Activated CD4-positive, alpha-beta T cell treated with anti-CD3 and anti-CD28 coated beads, Interleukin-2, amount 10 ng/mL, durations not matched to agents 7 days and 5 days (primary cell): ENCODE measurements at places on chromosomes 3 and 15.

DNA sequence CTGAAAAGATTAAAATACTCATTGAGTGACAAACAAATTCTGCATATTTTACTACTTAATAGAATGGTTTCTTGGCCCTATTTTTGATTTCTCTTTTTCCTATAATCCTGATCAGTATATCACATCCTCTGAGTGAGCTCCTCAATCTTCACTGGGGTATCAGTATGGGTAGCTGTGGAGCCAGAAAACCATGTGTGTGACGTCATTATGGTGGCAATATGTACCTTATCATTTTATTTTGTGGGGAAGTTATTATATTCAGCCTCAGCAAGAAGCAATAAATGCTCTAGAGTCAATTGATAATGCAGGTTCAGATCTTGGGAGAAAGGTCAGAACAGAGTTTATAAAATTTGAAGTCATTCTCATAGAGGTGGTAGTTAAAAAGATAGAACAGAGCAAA is 1135.7 kb upstream of the CADM2 start:
- no peak for DNase-seq

DNA sequence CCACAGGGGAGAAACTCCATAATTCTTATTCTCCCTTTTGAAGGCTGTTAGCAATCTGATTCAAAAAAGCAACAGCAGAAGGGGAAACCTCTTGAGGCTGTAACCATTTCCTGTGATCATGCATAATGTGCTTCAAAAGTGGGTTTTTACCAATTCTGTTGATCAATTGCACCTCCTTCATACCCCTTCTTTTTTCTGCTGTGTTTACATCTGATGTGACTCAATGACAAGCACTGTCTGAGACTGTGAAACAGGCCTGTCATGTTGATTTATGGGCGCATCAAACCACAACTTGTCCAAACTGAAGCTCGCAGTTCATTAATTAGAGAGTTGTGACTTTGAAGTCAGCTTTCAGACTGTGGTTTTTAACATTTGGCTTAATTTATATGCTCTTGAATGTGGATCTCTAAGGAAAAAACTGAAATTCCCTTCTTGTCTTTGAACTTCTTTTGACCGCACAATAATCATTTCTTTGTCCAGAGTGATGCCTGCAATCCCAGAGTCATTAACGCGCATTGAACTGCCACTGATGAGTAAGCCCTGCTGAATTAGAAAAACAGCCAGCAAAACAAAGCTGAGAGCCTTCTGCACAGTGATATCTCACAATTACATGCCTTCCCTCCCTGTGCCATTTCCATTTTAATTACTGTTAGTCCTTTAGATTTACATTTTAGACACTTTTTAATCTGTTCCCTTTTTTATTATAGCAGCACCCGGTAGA is 532.8 kb downstream of the FOXP1 start:
- DNase-seq: peak; percentile 57

DNA sequence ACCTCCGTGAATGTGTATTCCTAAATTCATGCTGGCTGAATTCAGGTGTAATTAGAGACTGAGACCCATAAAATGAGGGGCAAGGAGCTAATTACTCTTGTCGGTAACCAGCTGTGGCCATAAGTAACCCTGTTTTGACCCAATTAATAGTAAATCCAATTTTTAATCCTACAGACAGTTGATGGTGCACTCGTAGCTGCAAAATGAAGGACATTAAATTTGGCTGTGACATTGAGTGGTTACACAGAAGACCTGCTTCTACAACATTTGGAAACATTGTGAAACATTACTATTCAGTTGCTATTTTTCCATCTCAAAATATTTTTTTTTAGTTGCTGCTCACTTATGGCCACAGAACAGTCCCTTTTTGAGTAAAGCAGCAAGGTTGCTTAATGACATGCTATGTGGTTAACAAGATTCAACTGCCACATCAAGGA is 33.0 kb downstream of the MBNL1 start:
- DNase-seq: no peak

DNA sequence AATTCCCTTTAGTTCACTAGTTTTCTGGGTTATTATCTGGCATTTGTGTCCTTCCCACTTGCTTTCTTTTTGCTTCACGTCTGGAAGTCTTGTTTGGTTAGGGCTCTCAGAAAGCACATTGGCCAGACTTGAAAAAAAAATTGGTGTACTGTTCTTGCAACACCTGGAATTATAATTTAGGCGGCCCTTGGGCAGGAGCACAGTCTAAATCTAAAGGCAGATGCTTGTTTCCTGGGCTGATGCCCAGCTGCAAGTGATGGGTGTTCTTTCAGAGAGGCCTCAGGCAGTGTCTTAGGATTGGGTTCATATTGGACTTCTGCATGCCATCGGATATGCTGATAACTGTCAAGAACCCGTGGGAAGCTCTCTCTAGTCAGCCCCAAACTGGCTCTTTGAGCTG is 521.5 kb downstream of the PDCD6IP start:
- no peak for DNase-seq

GRCh38 chr15:72233769-72234168 is 2.8 kb upstream of the PKM start:
- no peak for DNase-seq

DNA sequence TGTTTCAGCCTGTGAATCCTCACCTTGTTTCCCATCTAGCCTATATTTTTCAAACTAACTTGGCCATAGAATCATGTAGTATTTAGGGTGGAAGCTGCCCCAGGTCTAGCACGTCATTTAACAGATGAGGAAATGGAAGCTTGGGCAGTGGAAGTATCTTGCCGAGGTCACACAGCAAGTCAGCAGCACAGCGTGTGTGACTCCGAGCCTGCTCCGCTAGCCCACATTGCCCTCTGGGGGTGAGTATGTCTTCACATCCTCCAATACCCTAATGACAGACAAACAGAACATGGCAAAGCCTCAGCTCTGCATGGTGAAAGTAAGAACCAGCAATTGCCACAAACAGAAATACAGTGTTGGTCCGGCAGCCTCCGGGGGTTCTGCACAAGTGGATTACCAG is 2.2 kb upstream of the CCR5 start:
- peak; percentile 55 for DNase-seq

DNA sequence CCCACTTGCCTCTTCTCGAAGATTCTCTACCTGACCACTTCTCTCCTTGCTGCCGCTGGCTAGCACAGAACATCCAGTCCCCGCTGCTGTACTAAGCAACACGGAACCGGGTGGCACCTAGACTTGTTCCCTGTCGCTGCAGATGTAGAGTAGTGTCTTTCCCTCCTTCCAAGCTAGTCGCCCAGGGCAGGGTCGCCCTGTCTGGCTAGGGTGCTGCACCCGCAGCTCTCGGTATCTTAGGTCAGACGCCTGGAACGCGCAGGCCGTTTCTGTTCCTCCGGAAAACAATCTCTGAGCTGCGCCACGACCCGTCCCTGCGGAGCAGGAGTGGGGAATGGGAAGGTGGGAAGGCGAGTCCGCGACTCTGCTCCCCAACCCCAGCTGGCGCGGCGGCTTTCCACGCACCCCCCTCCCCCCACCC is 758 bp upstream of the SNX33 start:
- no peak for DNase-seq

GRCh38 chr15:39051626-39052322 is 487.2 kb upstream of the RASGRP1 start:
- DNase-seq: no peak

GRCh38 chr3:120040813-120041377 is 53.4 kb downstream of the GSK3B start:
- DNase-seq: no peak

- no peak for DNase-seq
These were observed 26.7 kb upstream of the SLC12A8 start for GRCh38 chr3:125239266-125239665.

DNA sequence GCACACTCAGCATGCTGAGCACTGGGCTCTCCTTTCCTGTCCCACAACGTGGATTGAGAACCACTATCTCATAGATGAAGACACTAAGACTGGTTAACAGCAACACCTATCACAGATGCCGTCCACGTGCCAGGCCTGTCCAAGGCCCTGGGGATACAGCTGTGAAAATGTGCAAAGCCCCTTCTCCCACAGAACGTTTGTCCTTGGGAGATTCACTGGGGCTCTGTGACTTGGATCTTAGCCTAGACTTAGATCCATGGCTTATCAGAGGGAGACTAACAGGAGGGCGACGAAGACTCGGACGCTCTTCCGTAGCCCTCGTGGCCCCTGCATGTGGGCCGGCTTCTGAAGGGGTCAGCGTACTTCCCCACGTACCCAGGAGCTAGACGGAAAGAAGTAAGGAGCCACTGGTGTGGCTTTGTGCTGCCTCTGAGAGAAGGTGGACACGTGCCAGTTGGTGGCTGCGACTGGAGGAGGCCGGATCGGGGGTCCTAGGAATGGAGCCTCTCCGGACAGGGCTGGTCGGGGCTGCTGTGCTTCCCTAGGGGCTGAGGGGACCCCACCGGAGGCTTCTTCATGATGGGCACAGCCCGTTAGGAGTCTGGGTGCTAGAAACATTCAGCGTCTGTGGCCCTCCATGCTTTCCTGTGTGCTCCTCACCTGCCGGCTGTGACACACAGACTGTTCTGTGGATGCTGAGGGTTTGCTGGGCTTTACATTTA is 964 bp downstream of the NRROS start:
- DNase-seq: peak; percentile 26

GRCh38 chr15:99430881-99431401 is 134.8 kb upstream of the MEF2A start:
- no peak for DNase-seq

- DNase-seq: no peak
These were observed 585.1 kb upstream of the SUCLG2 start for GRCh38 chr3:68239542-68239941.

GRCh38 chr3:31755926-31756658 is 223.4 kb downstream of the STT3B start:
- DNase-seq: peak; percentile 38

- no peak for DNase-seq
These were observed 35.1 kb downstream of the SLMAP start for GRCh38 chr3:57791245-57791644.

DNA sequence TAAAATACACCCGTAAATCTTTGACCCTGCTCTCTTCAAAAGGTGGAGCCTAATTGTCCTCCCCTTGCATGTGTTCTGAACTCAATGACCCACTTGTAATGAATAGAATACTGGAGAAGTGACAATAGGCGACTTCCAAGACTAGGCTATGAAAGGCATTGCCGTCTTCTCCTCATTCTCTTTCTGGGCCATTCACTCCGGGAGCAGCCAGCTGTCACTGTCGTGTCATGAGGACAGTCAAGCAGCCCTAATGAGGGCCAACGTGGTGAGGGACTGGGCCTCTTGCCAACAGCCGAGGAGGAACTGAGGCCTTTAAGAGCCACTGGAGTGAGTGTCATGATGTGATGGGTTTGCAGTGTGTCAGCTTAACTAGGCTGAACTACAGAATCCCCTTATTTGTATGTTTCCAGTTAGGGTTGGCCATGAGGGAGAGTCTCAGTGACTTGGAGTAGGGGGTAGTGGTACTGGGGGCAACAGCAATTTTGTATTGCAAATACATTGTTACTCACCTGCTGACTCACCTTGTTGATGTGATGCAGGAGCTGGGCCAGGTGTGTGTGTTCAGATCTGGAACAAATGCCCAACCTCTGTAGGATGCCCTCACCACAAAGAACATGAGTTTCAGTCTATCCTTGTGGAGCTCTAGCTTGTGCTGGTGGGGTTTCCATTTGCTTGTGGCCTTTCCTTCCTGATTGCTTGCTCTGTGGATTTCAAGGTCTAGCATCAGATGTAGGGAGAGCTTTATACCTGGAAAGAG is 188.5 kb upstream of the PROK2 start:
- no peak for DNase-seq

- peak; percentile 19 for DNase-seq
These were observed 125.8 kb downstream of the PGPEP1L start for GRCh38 chr15:98881526-98882520.

- DNase-seq: no peak
These were observed 556 bp downstream of the PEX5L start for GRCh38 chr3:180036092-180036670.

GRCh38 chr3:77915336-77915735 is 875.4 kb downstream of the ROBO2 start:
- DNase-seq: no peak

DNA sequence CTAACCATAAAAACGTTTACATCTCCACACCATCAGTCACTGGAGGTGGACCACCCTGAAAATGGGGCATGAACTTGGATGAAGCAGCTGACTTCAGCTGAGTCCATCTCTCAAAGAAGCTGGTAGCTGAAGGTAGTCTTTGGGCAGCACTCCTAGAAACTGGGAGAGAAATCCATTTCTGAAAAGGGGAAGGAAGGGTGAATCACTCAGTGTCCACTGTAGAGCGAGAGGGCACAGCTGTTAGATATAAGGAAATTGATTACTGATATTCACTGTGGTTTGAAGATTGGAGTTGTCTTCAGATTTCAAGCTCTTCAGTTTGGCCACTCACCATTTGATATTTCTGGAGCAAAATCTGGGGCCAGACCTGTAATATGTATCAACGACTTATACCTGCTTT is 499.0 kb upstream of the UBE2E2 start:
- no peak for DNase-seq

- DNase-seq: no peak
These were observed 22.3 kb downstream of the NKIRAS1 start for GRCh38 chr3:23894254-23895061.

DNA sequence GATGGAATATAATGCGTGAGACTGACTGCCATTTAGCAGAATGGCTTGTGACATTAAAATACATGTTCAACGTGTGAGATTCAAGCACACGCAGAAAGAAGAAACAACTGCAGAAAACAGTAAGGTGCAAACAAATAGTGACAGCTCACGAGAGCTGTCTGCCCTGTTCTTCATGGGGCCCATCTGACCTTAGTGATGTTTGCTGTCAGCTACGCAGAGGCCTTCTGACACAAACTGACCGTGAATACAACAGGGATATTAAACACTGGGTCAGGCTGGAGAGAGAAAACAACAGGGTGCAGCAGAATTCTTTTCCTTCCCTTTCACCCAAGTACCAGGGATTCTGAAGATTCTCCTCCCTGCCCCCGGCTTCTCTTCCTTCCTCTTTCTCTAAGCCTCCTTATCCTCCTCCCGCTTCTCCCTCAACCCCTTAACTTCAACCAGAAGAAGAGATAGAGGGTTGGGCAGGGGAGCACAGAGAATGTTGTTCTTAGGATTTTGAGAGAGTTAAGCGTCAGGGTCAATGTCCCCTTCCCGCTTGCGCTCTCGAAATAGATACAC is 2.1 kb downstream of the TNFAIP8L3 start:
- DNase-seq: no peak
